ENCODE measurements at places on chromosomes 1 and 21.

DNA sequence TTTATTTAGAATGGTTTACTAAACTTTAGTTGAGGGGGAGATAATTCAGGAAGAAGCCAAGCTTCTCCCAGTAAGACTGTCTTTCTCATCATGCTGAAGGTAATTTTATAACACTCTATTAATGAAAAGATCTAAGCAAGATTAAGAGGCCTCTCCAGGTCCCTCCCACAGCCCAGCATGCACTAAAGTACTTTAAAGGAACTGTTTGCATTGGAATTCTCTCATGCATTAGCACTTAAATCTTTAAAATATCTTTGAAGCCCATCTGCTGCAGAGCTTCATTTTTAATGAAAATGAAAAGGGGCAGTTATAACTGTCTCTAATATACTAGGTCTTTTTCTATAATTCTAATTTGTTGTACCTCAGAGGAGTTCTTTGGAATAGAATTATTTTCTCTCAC lies 1379.1 kb upstream of the ADGRL4 start:
- no peak for DNase-seq

DNA sequence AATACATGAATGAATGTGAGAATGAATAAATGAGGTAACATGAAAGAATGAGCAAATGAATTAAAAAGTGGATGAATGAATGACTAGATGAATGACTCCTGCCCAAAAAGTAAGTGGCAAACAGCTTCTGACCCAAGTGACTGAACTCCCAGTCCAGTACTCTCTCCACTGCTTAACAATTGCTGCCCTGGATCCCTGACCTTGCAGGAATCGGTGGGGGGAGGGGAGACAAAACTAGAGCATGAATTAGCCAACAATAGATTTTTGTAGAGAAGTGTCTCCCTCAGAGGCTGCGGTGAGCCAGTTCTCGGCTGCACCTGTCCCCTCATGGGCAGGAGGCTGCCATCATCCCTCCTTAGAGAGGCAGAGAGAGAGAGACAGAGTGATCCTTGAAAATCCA lies 5.9 kb upstream of the GRIK3 start:
- DNase-seq, result no peak

- DNase-seq, result no peak
Measured at GRCh38 chr1:218658899-218659298, 313.8 kb downstream of the TGFB2 start.

- no peak for DNase-seq
Measured at GRCh38 chr1:185654199-185654951, 79.8 kb upstream of the HMCN1 start.

Data from activated naive CD4-positive, alpha-beta T cell treated with anti-CD3 and anti-CD28 coated beads, Interleukin-2, amount 50 U/mL, for 72 hours (primary cell).